Anterior cingulate cortex (tissue), 58 donors: ENCODE measurements at places on chromosomes 1 and 21.
A peak's percentile ranks its signal among the peaks of the same experiment; 100 is the strongest.

DNA sequence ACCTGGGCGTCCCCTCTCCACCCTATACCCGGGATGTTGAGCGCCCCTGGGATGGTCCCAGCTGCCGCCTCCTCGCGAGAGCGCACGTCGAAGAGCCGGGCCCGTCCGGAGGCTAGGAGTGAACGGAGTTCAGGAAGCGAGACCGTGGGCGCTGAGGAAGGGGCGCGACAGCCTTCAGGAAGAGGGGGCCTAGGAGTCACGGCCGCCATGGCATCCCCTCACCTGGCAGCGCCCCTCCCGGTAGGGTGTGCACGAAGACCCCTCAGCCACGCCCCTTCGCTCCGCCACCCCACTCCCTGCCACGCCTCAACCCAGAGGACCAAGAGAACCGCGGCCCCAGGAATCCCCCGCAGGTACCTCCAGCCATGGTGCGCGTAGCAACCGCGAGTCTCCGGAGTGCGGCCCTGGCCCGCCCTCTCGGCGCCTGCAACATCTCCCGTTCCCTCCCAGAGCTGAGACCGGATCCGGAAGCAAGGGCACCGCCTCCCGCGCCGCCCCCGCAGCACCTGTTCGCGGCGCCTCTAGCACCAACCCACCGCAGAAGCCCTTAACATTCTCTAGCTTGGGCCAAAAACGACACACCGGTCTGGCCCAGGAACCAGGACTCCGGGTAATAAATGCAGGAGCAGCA, at the start of gene TSTD1:
TSTD1 (minus strand) TSS at position 442 of the 631 bp plus-strand sequence; CDS start at position 367, 75 bp downstream.
- peak; percentile 23 for DNase-seq

DNA sequence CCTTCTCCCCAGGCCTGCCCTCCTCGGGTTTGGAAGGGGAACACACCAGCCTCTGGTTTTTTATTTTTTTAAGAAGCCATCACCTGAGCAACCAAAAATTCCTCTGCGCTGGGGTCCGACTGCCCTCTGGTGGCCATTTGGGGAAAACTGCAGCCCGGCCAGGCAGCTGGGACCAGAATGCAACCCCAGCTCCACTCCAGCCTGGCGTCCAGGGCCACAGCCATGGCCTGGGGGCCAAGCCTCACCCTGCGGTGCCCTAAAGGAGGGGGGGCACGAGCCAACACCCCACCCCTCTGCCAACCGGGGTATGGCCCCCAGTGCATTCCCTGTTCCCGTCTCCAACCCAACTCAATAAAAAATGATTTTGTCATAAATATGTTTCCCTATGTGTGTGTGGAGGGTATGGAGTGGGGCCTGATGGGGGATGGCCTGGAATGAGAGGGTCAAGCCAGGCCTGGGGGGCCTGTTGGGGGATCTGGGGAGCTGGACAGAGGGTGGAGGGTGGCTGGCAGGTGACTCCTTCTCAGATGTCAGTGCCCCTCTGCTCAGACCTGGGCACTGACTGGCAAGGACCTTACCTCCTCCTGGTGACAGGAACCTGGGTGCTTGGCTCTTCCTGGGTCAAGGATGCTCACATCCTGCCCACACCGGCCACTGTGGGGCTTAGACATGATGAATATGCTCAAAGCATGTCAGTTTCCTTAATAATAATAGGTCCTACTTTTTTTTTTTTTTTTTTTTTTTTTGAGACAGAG, 3.2 kb downstream of the GPR3 start:
- peak; percentile 52 for DNase-seq

DNA sequence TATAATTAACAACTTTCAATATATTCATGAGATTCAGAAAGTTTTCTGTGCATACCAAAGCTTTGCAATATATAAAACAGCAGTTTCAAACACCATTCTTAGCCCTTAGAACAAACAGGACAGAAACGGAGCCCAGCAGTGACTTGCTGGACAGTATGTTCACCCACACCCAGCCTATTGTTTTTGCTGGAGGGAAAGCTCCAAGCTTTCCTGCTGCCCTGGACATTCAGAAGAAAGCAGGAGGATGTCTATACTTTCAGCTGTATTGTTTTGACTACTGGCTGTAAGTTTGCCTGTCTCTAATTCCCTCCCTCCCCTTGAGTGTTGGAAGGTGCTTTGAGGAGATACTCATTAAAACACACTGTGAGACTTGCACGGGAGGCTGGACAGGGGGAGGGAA, 9.6 kb downstream of the DENND2C start:
- DNase-seq = no peak

- no peak for DNase-seq
Measured at GRCh38 chr1:204418174-204419063, 6.8 kb upstream of the PPP1R15B start.

DNA sequence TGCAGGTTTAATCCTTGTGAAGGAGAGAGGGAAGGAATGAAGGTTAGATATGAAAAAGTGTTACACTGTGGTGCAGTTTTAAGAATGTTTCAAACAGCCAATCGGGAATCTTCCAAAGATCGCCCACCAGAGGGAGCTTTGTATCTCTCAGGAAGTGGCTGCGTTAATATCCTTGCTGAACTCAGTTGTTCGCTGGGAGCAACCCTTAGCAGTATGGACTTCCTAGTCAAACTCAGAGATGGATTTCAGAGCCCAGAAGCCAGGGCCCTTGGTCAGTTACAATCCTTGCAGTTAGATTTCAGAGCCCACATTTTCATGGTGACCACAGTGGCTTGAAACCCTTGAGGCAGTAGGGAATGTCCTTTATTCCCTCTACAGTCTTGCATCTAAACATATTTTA, 136.2 kb downstream of the NTNG1 start:
- DNase-seq = no peak

DNA sequence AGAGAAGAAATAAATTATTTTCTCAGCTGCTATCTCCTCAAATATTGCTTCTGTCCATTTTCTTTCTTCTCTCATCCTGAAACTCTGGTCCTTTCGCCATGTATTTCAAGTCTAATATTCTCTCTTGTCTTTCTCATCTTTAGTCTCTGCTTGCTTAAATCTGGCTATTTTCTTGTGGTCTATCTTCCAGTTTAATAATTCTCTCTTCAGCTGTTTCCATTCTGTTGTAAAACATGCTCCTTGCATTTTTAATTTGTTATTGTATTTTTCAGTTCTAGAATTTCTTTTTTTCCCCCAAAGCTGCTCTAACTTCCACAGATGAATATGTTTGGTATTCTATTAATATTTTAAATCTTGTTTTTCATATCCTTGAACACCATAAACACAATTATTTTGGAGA, 70.1 kb upstream of the TMPRSS2 start:
- DNase-seq = no peak

DNA sequence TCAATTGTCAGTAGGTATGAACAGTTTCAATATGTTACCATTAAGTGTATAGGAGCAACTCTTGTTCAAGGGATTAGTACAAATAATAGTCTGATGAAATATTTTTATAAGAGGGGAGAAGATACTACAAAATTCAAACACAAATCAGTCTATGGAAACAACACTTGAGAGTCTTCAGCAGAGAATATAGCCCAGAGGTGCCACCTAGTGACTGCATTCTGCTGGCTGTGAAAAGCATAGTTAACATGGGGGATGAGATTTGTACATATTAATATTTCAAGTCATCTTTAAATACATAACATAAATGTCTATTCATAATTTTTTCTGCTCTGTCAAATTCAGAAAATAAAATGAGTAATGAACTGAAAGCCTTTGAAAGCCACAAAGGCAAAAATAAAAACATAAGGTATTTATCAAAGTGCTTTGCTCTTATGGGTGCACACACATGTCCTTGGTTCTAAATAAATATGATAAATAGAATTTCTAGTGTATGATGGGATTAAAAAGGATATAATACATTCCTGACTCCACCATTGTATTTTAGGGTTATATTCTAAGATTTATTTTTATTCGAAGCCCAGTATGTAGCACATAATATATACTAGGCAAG, 440.9 kb upstream of the ZRANB2 start:
- DNase-seq = no peak

DNA sequence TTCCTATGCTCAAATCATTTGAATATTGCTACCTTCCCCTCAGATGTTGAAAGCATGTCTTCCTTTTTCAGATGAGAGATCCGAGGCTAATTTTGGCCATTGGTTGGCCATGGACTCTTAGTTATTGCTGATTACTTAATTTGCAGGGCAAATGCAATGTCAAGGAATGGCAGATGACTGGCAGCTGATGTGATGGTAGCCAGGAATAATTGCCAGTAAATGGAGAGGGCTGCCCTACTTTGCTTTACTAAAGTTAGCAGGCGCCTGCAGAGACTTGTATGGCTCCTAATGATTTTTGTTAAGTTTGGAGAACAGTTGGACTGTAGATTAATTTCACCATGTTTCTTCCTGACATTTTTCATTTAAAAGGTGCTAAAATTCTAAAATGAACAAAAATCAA, 128.9 kb downstream of the XCL2 start:
- DNase-seq = no peak

DNA sequence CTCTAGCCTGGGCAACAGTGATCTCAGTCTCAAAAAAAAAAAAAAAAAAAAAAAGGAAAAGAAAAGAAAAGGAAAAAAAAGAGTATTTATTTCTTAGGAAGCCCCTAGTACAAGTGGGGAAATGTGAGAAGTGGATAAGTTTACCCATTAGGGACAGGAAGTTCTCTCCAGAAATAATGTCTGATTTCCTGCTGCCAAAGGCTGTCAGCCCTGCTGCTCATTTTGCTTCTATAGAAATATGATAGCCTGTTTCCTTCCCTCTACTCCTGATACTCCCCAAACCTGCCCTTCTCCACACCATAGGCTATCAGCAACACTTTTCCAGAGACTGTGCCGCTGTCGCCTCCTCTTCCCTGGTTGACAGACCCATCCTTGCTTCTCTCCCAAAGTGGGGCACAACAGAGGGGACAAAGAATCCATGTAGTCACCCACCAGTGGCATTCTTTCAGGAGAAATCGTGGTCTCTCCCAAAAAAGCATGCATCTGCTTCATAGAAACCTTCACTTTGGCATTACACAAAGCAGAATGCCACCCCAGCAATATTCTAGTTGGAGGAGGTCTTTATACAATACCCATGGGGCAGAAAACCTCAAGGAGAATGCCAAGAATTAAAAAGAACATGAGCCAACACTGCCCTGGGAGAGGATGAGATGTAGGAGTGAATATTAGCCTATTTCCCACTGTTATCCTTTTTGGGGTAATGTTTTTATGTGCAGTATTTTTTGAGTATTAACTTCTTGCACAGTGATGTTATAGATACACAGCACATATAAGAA, 166.3 kb upstream of the NR5A2 start:
- no peak for DNase-seq

- DNase-seq = no peak
Measured at GRCh38 chr1:9621032-9621431, 30.5 kb upstream of the PIK3CD start.

DNA sequence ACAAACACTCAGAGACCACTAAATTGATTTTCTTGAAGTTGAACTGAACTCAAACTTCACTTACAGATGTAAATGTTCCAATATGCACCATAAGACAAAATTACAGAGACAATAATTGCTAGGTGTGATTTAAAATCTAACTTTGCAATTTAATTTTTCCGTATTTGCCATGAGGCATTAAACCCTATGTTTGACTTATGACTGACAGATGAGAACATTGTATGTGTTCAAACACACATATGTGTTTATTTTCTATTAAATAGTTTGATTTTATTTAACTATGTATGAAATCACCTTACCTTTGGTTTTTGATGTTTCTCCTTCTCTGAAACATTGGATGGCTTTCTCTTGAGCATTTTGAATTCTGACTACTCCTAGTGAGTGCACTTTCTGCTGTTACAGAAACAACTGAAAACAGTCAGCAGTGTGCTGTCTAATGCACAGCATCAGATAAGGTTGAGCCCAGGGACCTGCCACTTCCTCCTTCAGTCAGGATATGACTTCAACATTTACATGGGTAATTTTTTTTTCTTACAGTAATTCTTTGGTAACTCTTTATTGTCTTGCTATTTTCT, at the start of gene SAMSN1:
SAMSN1 (minus strand) TSS at position 410 of the 575 bp plus-strand sequence; CDS start at position 356, 54 bp downstream.
- no peak for DNase-seq

DNA sequence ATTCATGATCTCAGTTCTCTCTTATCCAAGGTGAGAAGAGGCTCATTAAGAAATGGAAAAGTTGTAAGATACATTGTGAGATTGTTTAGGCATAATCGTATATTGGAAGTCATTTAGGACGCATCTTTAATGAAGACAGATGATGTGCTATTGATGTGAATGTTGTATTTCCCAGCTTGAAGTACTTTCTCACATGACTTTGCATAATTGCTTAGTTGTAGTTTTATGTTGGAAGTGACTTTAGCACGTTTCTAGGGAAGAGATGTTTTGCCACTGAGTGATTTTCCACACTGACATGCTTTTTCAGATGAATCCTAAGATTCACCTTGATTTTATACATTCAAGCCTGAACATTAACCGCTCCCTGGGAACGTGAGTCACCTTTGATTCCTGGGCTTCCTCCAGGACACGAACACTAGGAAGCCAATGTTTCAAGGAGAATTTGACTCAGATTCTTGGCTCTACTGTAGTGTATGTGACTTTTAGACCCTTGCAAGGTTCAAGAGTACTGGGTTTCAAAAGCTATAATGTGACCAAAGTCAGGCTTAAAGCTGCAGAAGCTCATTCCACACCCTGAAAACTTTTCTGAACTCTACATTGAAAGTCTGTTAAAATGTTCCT, 27.9 kb downstream of the ANGEL2 start:
- no peak for DNase-seq

- DNase-seq = no peak
Measured at GRCh38 chr1:6301526-6301925, 40.6 kb upstream of the GPR153 start.

- DNase-seq = no peak
Measured at GRCh38 chr1:110620686-110621085, 14.5 kb upstream of the KCNA2 start.

DNA sequence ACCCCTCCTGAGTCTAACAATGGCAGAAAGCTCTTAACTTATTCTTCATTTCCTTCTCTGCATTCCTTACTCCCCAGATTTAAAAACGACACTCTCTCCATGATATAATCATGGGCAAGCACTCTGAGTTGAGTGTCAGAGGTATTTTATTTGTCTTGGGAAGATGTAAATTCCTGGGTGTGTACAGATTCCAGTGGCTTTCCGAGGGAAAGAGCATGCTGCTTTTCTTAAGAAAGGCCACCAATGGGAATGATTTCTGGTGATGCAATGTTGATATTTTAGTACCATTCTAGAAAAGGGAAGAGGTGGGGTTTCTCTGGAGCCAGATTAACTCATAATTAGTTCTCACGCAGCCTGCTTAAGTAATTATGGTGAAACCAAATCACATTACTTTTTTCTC, 47.8 kb upstream of the BTG3 start:
- no peak for DNase-seq

- DNase-seq = no peak
Measured at GRCh38 chr1:17190010-17190995, 14.6 kb upstream of the PADI1 start.
